ENCODE measurements at places on chromosomes 12 and 14.

GRCh38 chr14:96629082-96629481 lies 126.9 kb downstream of the PAPOLA start:
- H3K27ac ChIP-seq, result no peak overlapping the region
- no peaks in the 10 kb centered on the region for H3K4me1 ChIP-seq
- H3K27me3 ChIP-seq, result peaks cover 8% of the 10 kb centered on the region
- no peaks in the 10 kb centered on the region for H3K36me3 ChIP-seq
- no peak overlapping the region for H3K4me3 ChIP-seq

- H3K4me1 ChIP-seq, result no peaks in the 10 kb centered on the region
- H3K27me3 ChIP-seq, result no peaks in the 10 kb centered on the region
- H3K27ac ChIP-seq, result no peak overlapping the region
Observed at GRCh38 chr12:84551373-84551772, 361.2 kb downstream of the SLC6A15 start.

GRCh38 chr12:24838531-24838950 lies 110.4 kb downstream of the BCAT1 start:
- no peak for DNase-seq
- peak overlapping the region; percentile 42 for H3K27ac ChIP-seq
- H3K4me3 ChIP-seq, result no peak overlapping the region
- H3K36me3 ChIP-seq, result peaks cover 2% of the 10 kb centered on the region
- H3K27me3 ChIP-seq, result no peaks in the 10 kb centered on the region

DNA sequence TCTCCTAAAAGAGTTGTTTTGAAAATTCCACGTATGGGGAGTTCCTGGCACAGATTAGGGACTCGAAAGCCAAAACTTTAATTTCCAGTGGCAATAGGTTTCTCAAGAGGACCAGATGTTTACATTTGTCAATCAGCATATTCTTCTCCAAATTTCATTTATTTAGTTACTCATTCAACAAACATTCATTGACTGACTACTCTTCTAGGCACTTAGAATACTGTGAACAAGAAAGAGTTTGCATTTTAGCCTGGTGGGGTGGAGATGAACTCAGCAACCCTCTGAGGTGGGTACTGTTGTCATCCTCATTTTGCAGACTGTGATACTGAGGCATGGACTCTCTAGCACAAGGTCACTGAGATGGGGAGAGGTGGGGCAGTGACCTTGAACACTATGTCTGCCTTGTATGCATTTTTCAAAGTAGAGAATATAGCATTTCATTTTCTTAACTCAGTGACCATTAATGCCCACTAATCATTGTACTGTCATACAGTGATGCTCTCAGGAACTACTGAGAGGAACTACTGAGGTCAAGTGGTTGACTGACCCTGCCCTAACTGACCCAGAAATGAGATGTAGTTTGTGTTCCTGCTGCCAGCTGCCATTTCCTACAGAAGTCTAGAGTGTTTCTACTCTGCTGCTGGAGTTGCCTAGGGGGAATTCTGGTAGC lies 2.2 kb downstream of the L3HYPDH start:
- no peak for DNase-seq
- no peak overlapping the region for H3K4me3 ChIP-seq
- H3K27ac ChIP-seq, result no peak overlapping the region

DNA sequence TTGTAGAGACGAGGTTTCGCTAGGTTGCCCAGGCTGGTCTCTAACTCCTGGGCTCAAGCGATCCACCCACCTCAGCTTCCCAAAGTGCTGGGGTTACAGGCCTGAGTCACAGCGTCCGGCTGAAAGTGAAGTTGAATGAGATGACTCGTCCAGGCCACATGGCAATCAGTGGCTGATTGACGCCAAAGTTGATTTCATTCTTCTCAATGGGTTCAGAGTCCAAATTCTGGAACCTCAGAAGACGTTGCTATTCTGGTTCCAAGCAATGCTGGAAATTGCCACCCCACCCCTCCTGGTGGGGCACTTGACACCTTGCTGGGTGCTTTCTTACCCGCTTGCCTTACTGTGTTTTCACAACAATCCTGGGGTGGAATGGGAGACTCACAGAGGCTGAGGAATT lies 14.9 kb downstream of the ABCB9 start:
- no peak overlapping the region for H3K4me3 ChIP-seq
- no peaks in the 10 kb centered on the region for H3K27me3 ChIP-seq
- peak overlapping the region; percentile 9 for H3K27ac ChIP-seq
- H3K36me3 ChIP-seq, result no peaks in the 10 kb centered on the region

- no peak overlapping the region for H3K4me3 ChIP-seq
- H3K27me3 ChIP-seq, result no peaks in the 10 kb centered on the region
- no peak for DNase-seq
- no peak overlapping the region for H3K27ac ChIP-seq
- no peaks in the 10 kb centered on the region for H3K36me3 ChIP-seq
Observed at GRCh38 chr12:50230217-50230616, 53.1 kb downstream of the LIMA1 start.

- peaks cover 8% of the 10 kb centered on the region for H3K36me3 ChIP-seq
- no peak overlapping the region for H3K27ac ChIP-seq
- H3K27me3 ChIP-seq, result peaks cover 12% of the 10 kb centered on the region
Observed at GRCh38 chr12:115943630-115944391, 333.7 kb downstream of the MED13L start.

- H3K36me3 ChIP-seq, result peaks cover 4% of the 10 kb centered on the region
- peak; percentile 47 for DNase-seq
- no peaks in the 10 kb centered on the region for H3K27me3 ChIP-seq
- peak overlapping the region; percentile 81 for H3K4me3 ChIP-seq
- H3K27ac ChIP-seq, result peak overlapping the region; percentile 98
Observed at GRCh38 chr14:50001151-50001998, 108.5 kb downstream of the ARF6 start.

- no peak overlapping the region for H3K27ac ChIP-seq
- peaks cover 4% of the 10 kb centered on the region for H3K4me1 ChIP-seq
- no peaks in the 10 kb centered on the region for H3K27me3 ChIP-seq
Observed at GRCh38 chr12:119447126-119447525, 112.6 kb downstream of the CCDC60 start.

- H3K27ac ChIP-seq, result peak overlapping the region; percentile 7
- peaks cover 79% of the 10 kb centered on the region for H3K27me3 ChIP-seq
- H3K36me3 ChIP-seq, result no peaks in the 10 kb centered on the region
- H3K4me1 ChIP-seq, result peaks cover 27% of the 10 kb centered on the region
Observed at GRCh38 chr12:54051874-54052437, 1.7 kb upstream of the HOXC4 start.

DNA sequence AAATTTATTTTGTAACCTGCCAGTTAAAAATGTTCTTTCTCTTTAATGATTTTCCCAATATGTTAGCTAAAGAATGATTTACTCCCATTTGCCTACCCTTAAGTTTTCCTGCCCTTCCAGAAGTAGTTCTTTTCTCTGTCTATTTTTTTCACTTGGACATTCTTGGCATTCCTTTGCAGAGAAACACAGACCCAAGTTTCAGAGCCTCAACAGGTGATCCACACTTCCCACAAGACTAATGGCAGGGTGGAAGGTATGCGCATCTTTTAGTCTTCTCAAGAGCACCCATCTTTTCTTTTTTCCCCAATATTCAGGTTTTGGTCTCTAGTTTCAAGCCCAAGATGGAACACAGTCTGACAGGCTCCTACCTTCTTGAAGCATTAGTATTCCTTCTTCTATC lies 420.7 kb downstream of the ADAMTS20 start:
- no peak overlapping the region for H3K4me3 ChIP-seq
- H3K4me1 ChIP-seq, result no peaks in the 10 kb centered on the region
- no peaks in the 10 kb centered on the region for H3K36me3 ChIP-seq
- peaks cover 5% of the 10 kb centered on the region for H3K27me3 ChIP-seq
- H3K27ac ChIP-seq, result no peak overlapping the region

DNA sequence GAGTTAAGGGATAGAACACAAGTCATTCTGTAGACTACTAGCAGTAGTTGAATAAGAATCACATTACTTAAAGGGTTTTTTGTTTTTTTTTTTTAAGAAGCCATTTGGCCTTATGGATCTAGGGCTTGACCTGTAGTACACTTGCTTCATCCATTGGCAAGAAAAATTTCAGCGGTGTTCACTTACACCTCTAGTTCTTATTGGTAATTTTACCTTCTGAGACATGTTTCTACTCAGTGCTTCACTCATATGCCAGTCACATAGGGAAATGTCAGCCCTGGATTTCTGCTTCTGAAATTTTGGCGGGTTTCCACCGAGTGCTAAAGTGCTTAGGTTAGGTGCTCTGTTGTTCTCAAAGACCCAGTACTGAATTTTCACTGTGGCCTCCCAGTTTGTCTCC lies 72.9 kb downstream of the FRMD6 start:
- no peak for DNase-seq
- H3K27me3 ChIP-seq, result no peaks in the 10 kb centered on the region
- H3K4me3 ChIP-seq, result no peak overlapping the region
- H3K36me3 ChIP-seq, result no peaks in the 10 kb centered on the region
- no peak overlapping the region for H3K27ac ChIP-seq
- no peaks in the 10 kb centered on the region for H3K4me1 ChIP-seq

DNA sequence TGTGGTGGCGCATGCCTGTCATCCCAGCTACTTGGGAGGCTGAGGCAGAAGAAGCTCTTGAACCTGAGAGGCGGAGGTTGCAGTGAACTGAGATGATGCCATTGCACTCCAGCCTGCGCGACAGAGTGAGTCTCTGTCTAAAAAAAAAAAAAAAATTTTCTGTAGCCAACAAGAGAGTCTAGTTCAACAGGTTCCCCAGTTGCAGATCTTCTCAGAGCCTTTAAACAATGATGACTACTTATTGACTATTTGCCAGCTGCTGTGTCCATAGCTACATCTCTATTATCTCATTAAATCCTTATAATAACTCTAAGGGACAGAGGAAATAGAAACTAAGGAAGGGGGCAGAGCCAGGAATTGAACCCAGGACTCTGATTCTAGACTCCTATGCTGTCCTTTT lies 15.2 kb upstream of the MYL2 start:
- no peak overlapping the region for H3K27ac ChIP-seq
- no peak for DNase-seq
- H3K27me3 ChIP-seq, result peaks cover 44% of the 10 kb centered on the region
- H3K4me1 ChIP-seq, result peaks cover 8% of the 10 kb centered on the region
- no peaks in the 10 kb centered on the region for H3K36me3 ChIP-seq

DNA sequence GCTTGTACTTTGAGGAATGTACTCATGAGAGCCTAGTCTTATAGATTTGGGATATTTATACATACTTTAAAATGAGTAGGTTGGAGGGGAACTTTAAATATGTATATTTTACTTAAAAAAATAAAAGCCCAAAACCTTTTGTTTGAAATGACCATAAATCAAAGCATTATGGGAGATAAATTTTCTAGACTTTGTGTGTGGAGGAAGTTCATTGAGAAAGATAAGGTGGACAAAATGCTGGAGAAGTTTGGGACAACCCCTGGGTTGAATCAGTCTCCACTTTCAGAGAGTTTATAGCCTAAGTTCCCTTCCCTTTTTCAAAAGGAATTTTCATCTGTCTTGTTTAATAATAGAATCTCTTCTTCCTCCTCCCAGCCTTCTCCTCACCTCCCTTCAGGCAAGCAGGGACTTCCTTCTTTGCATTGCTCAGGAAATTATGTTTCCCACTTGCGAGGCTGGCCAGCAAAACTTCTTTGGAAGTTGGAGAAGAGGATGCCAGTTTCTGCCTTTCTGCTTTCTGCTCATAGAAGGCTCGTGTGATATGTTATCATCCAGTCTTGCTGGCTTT lies 54.2 kb downstream of the CHST11 start:
- H3K4me3 ChIP-seq, result no peak overlapping the region
- peaks cover 48% of the 10 kb centered on the region for H3K36me3 ChIP-seq
- peak overlapping the region; percentile 54 for H3K27ac ChIP-seq
- no peak for DNase-seq
- H3K4me1 ChIP-seq, result peaks cover 58% of the 10 kb centered on the region

DNA sequence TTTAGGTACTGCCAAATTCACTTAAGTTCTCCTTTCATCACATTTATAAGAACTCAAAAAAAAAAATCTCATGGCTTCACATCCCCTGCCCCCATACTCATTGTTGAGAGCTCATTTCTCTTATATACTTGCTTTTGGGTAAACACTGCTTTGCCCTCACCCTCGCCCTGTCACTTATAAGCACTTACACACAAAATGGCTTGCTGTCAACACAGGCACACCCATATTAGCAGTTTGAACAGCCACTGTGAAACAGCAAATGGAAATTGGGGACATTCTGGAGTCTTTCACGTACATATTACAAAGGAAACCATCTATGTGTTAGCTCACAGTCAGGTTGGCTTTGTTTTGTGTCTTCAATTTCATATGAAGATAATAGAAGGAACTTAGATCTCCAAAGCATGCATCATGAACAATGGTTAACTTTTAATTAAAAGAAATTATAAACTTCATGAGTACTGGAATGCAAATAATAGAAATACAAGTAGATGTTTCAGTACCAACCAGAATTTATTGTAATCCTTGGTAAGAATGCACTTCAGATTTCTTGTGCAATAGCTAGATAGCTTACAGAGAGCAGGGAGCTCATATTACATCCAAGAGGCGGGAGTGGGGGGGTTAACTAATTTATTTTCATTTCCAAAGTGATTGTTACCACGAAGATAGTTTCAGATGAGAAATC lies 272.2 kb downstream of the ALG10B start:
- H3K4me1 ChIP-seq, result no peaks in the 10 kb centered on the region
- H3K36me3 ChIP-seq, result no peaks in the 10 kb centered on the region
- no peak overlapping the region for H3K27ac ChIP-seq
- H3K27me3 ChIP-seq, result no peaks in the 10 kb centered on the region
- DNase-seq, result no peak

- peaks cover 17% of the 10 kb centered on the region for H3K4me1 ChIP-seq
- DNase-seq, result no peak
- no peaks in the 10 kb centered on the region for H3K27me3 ChIP-seq
- peaks cover 35% of the 10 kb centered on the region for H3K36me3 ChIP-seq
- no peak overlapping the region for H3K4me3 ChIP-seq
Observed at GRCh38 chr12:22658214-22658613, 33.2 kb downstream of the ETNK1 start.

GRCh38 chr12:52913431-52913821 lies 8.6 kb upstream of the KRT8 start:
- no peaks in the 10 kb centered on the region for H3K4me1 ChIP-seq
- H3K36me3 ChIP-seq, result no peaks in the 10 kb centered on the region

GRCh38 chr12:92431146-92431545 lies 271.6 kb upstream of the PLEKHG7 start:
- no peak overlapping the region for H3K4me3 ChIP-seq
- DNase-seq, result no peak
- H3K4me1 ChIP-seq, result peaks cover 80% of the 10 kb centered on the region
- peaks cover 22% of the 10 kb centered on the region for H3K36me3 ChIP-seq
- H3K27me3 ChIP-seq, result no peaks in the 10 kb centered on the region

DNA sequence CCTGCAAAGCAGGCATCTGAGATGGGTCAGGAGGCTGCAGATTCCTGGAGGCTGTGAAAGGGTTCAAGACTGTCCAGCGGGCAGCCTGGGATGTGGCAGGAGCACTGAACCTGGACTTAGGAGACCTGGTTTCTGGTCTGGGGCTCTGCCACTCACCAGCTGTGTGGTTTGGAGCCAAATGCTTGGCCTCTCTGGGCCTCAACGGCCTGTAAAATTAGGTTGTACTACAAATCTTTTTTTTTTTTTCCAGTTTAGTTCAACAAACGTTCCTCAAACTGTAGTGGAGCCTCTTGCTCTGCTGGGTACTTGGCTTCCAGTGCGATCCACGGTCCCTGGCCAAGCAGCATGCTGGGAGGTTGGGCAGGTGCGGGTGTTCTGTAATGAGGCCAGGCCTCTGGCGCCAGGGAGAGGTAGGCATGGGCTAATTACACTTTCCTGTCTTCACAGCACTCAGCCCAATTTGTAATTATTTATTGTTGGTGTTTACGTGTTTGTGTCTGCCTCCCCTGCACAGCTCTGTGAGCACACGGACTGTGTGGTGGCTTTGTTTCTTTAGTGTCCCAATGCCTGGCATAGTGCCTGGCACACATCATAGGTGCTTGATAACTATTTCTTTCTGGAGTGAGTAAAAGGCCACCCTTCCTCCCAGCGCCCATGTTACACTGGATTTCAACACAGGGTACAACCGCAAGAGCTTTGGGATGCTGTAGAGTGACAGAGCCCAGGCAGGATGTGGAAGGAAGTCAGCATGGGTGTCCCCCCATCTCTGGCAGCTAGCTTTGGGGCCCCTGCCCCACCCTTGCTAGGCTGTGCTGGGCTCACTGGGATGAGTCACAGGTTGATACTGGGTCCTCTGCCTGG lies 5.8 kb upstream of the KRT80 start:
- no peak overlapping the region for H3K27ac ChIP-seq
- no peaks in the 10 kb centered on the region for H3K4me1 ChIP-seq
- no peaks in the 10 kb centered on the region for H3K36me3 ChIP-seq
- peaks cover 33% of the 10 kb centered on the region for H3K27me3 ChIP-seq
